ENCODE measurements at places on chromosomes 7 and 10. TPM values are rescaled to one million over a fixed set of nuclear protein-coding genes. Genes with fewer than 3 reads are reported as not detected.

DNA sequence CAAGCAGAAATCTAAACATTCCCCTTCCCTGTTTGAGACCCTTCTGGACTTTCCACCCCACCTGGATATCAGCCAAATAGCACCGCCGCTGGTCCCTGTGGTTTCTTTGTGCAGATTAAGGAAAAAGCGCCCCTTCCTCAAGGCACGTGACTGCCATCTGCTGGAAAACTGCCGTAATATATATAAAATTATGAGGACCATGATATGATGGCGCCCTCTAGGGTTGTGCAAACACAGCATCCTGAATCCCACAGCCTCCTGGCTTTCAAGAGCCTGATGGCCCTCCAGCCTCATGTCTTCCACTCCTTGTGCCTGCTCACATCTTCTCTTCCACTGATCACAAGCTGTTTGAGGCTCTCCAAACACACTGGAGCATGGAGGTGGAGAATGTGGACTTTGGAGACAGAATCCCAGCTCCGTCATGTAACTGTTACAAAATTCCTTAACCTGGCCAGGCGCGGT is 121.3 kb downstream of the MYL10 start:
- H3K27ac ChIP-seq = no peak overlapping the region
- no peak overlapping the region for H3K4me3 ChIP-seq
- H3K27me3 ChIP-seq = no peaks in the 10 kb centered on the region
- H3K4me1 ChIP-seq = peaks cover 6% of the 10 kb centered on the region
- peak; percentile 75 for DNase-seq

- no peak for DNase-seq
- no peaks in the 10 kb centered on the region for H3K4me1 ChIP-seq
- no peaks in the 10 kb centered on the region for H3K36me3 ChIP-seq
- no peak overlapping the region for H3K4me3 ChIP-seq
- no peaks in the 10 kb centered on the region for H3K27me3 ChIP-seq
Observed at GRCh38 chr10:52143338-52143737, 170.7 kb upstream of the DKK1 start.

- no peaks in the 10 kb centered on the region for H3K36me3 ChIP-seq
- H3K4me1 ChIP-seq = no peaks in the 10 kb centered on the region
- no peak for DNase-seq
- H3K27ac ChIP-seq = no peak overlapping the region
- H3K27me3 ChIP-seq = no peaks in the 10 kb centered on the region
Observed at GRCh38 chr10:29228562-29228961, 60.3 kb upstream of the LYZL1 start.

DNA sequence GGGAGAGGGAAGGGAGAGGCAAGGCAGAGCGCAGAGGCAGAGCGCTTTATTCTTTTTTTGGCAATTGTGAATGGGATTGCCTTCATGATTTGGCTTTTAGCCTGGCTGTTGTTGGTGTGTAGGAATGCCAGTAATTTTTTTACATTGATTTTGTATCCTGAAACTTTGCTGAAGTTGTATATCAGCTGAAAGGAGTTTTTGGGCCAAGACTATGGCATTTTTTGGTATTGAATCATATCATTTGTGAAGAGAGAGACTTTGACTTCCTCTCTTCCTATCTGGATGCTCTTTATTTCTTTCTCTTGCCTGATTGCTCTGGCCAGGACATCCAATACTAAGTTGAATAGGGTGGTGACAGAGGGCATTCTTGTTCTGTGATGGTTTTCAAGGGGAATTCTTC is 291.3 kb downstream of the REEP3 start:
- no peak for DNase-seq
- H3K27ac ChIP-seq = no peak overlapping the region
- no peaks in the 10 kb centered on the region for H3K4me1 ChIP-seq

GRCh38 chr7:25272265-25272664 is 44.0 kb upstream of the NPVF start:
- no peaks in the 10 kb centered on the region for H3K36me3 ChIP-seq
- H3K27ac ChIP-seq = no peak overlapping the region
- no peak overlapping the region for H3K4me3 ChIP-seq

- DNase-seq = no peak
- H3K27ac ChIP-seq = no peak overlapping the region
- H3K4me1 ChIP-seq = no peaks in the 10 kb centered on the region
- no peaks in the 10 kb centered on the region for H3K27me3 ChIP-seq
- H3K36me3 ChIP-seq = no peaks in the 10 kb centered on the region
Observed at GRCh38 chr7:82841828-82842227, 320.9 kb downstream of the PCLO start.

GRCh38 chr10:71504168-71504567 is 107.4 kb downstream of the CDH23 start:
- H3K27me3 ChIP-seq = no peaks in the 10 kb centered on the region
- no peaks in the 10 kb centered on the region for H3K36me3 ChIP-seq
- no peak overlapping the region for H3K4me3 ChIP-seq
- DNase-seq = no peak

DNA sequence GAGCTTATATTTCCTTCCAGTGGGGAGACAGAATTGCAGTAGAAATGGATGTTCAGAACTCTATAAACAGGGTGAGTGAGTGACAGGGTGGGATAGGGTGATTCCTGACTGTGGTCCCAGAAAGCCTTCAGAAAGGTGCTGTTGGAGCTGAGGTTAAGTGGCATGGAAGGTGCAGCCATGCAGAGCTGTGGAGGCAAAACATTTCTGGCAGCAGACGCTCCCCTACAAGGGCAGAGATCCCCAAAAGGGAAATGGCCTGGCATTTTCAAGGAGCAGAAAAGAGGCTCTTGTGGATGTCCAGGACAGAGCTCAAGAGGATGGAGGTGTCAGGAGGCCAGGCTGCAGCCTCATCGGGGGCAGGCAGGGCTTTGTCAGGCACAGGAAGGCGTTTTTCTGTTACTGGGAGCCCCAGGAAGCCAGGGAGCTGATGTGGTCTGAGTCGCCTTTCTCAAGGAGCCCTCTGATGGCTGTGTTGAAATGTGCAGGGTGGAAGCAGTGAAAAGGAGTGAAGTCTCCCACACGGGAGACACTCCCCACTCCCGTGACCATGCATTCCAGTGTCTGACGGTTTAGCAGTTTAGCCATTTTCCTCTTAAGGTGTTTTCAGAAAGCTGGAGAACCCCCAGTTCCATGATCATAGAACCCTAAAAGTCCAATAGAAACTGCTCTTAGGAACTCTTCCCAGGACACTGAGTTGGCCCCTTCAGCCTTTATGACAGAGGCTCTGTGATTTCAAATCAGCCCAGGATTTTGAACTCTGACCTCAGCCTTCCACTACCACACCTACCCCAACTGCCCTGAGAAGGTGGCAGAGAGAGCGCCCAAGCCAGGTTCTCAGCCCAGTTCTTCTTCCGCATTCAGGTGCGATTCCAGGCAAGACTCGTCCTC is 96.2 kb downstream of the C10orf105 start:
- no peak overlapping the region for H3K4me3 ChIP-seq
- DNase-seq = no peak
- H3K27ac ChIP-seq = no peak overlapping the region
- peaks cover 27% of the 10 kb centered on the region for H3K4me1 ChIP-seq
- peaks cover 5% of the 10 kb centered on the region for H3K27me3 ChIP-seq

- peaks cover 29% of the 10 kb centered on the region for H3K36me3 ChIP-seq
- H3K4me1 ChIP-seq = peaks cover 40% of the 10 kb centered on the region
- H3K4me3 ChIP-seq = no peak overlapping the region
- DNase-seq = peak; percentile 48
Observed at GRCh38 chr7:43648473-43649406, 65.8 kb downstream of the STK17A start.

DNA sequence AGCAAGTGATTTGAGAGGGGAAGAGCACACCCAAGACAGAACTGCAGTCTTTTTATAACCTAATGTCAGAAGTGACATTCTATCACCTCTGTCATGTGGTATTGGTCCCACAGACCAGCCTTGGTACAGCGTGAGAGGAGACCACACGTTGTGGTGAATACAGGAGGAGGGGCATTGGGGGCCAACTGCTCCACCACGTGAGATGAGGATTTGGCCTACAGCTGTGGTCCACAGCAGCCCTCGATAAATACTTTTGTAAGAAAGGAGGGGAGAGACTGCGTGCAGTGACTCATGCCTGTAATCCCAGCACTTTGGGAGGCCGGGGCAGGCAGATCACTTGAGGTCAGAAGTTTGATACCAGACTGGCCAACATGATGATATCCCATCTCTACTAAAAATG is 243.1 kb downstream of the FGFR2 start:
- H3K36me3 ChIP-seq = no peaks in the 10 kb centered on the region
- no peak overlapping the region for H3K27ac ChIP-seq
- H3K27me3 ChIP-seq = no peaks in the 10 kb centered on the region
- H3K4me1 ChIP-seq = no peaks in the 10 kb centered on the region

GRCh38 chr7:32941181-32941580 is 16.1 kb upstream of the FKBP9 start:
- no peaks in the 10 kb centered on the region for H3K27me3 ChIP-seq
- H3K27ac ChIP-seq = peak overlapping the region; percentile 95
- DNase-seq = no peak
- peak overlapping the region; percentile 77 for H3K4me3 ChIP-seq
- peaks cover 22% of the 10 kb centered on the region for H3K4me1 ChIP-seq

DNA sequence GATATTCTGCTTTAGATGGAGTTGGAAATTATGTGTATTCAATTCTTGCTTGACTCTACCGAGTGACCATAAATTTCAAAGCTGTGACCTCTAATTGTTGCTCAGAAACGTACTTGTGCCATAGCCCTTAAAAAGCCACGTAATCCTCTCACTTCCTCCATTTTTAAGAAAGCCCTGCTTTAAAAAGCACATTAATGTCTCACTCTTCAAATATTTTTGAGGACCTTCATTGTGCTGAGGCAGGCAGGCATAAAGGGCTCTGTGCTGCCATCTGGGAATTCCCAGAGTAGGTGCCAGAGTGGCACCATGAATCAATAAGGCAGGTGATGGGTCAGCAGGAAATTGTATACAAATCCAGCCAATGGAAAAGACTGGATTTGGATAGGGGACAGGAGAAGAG is 97.7 kb upstream of the FAM204A start:
- H3K4me3 ChIP-seq = no peak overlapping the region
- H3K36me3 ChIP-seq = no peaks in the 10 kb centered on the region
- no peaks in the 10 kb centered on the region for H3K4me1 ChIP-seq
- no peak for DNase-seq

DNA sequence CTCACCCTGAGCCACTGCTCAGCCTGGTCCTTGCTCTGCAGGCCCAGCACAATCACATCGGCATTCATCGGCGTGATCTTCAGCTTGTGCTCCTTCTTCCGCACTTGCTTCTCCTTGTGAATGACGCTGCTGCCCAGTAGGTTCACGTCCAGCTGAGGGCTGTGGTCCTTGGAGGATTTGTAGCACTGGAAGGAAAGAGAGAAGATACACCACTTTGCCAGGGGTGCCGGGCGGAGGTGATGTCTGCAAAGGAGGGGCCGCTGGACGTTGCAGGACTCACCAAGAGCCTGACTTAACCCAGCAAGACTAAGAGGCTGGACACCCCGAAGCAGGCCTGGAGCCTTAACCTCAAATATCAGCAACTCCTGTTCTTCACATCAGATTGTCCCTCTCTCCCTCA is 74.8 kb downstream of the VWA2 start:
- peaks cover 49% of the 10 kb centered on the region for H3K36me3 ChIP-seq
- no peak overlapping the region for H3K27ac ChIP-seq
- no peaks in the 10 kb centered on the region for H3K27me3 ChIP-seq

GRCh38 chr7:36216063-36216684 is 63.1 kb downstream of the EEPD1 start:
- no peak overlapping the region for H3K4me3 ChIP-seq
- peaks cover 20% of the 10 kb centered on the region for H3K4me1 ChIP-seq
- no peaks in the 10 kb centered on the region for H3K36me3 ChIP-seq
- no peaks in the 10 kb centered on the region for H3K27me3 ChIP-seq
- no peak overlapping the region for H3K27ac ChIP-seq

DNA sequence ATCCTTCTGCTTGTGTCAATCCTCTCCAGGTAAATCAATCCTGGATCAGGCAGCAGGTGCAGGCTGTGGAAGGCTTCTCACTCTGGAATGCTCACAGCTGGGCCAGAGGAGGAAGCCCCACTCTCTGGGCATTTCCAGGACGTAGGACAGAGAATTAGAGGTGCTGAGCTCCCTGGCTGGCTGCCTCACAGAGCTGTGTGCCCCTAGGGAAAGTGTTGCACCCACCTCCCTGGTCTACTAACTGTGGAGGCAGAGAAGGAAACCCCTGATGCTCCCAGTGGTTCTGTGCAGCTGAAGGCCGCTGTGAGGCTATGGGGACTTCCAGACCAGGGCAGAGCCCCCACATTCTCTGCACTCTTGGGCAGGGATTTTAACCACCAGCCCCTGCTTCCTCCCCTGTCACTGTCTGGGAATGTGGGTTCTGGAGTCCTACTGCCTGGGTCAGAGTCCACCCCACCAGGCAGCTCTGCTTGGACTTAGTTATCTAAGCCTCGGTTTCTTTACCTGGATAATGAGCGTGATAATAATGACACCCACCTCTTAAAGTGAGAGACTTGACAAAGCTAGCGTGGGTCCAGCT is 73.5 kb upstream of the EEPD1 start:
- no peak for DNase-seq
- H3K27me3 ChIP-seq = no peaks in the 10 kb centered on the region
- peaks cover 20% of the 10 kb centered on the region for H3K4me1 ChIP-seq
- H3K36me3 ChIP-seq = no peaks in the 10 kb centered on the region

- H3K27me3 ChIP-seq = no peaks in the 10 kb centered on the region
- H3K4me1 ChIP-seq = peaks cover 19% of the 10 kb centered on the region
- H3K4me3 ChIP-seq = no peak overlapping the region
- DNase-seq = peak; percentile 75
- no peak overlapping the region for H3K27ac ChIP-seq
Observed at GRCh38 chr10:122244001-122244975, 26.8 kb upstream of the BTBD16 start.

DNA sequence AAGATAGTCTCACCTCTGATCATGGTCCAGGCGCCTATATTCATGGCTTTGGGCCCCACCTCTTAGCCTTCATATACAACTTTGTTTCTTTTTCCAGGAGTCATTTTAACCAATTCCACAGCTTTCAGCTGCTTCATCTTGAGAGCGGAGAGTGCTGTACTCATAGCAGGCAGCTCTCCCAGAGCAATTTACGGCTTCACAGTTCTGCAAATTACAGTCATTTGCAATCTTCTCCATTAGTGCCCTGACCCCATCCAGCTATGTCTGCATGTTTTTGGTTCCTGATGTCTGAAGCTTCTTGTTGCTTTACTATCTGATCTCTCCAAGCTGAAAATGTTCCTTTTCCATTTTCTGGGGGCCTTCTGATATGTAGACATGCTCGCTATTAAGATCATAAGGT is 18.0 kb upstream of the MEST start:
- H3K4me1 ChIP-seq = peaks cover 15% of the 10 kb centered on the region
- H3K4me3 ChIP-seq = no peak overlapping the region
- no peaks in the 10 kb centered on the region for H3K27me3 ChIP-seq
- H3K36me3 ChIP-seq = no peaks in the 10 kb centered on the region

The DDC gene
- 1.8 TPM for polyA plus RNA-seq

The GALNT17 gene
- polyA plus RNA-seq = 24.8 TPM

The SLC25A13 gene
- 11.1 TPM for polyA plus RNA-seq

The PLEKHS1 gene
- polyA plus RNA-seq = 0.05 TPM

The FGL2 gene
- polyA plus RNA-seq = 18.5 TPM

The SH2D4B gene
- polyA plus RNA-seq = 0.18 TPM

Measured in muscle of leg (tissue), 16 donors.